ENCODE measurements at places on chromosomes 6 and 20.

- no peak for DNase-seq
Observed at GRCh38 chr6:81609736-81610135, 142.7 kb downstream of the TENT5A start.

DNA sequence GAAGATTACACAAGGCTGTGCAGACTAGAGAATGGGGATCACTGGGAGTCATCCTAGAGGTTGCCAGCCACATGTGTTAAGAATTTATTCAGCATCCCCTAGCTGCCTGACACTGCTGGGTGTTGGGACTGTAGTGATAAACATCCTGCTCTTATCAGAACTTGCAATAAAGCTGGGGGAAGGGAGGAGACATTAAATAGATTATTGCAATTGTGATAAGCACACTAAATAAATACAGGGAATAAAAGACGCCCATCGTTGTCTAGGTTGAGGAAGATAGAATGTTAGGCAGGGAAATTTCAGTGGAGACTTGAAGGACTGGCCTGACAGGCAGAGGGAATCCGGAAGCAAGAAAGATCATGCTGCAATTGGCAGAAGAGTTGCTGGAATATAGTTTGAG, 33.2 kb upstream of the TRAM2 start:
- no peak for DNase-seq

DNA sequence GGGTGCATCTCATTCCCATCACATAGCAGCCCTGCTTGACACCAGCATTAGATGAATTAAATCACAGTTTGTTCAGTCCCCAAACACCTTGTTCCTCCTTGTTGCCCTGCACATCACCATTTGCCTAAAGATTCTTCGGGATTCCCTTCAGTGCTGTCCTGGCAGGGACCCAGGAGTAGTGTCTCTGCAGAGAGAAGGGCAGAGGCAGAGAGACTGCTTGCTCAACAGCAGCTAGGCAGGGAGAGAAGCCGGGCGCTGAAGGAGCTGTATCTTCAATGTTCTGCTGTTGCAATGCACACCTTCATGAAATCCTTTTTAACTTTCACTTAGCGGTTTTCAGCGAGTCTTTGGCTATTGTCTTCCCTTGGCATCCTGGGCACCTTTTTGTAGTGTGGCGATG, 362.9 kb downstream of the FARS2 start:
- DNase-seq = no peak

GRCh38 chr20:8587810-8588209, 455.7 kb downstream of the PLCB1 start:
- DNase-seq = no peak

DNA sequence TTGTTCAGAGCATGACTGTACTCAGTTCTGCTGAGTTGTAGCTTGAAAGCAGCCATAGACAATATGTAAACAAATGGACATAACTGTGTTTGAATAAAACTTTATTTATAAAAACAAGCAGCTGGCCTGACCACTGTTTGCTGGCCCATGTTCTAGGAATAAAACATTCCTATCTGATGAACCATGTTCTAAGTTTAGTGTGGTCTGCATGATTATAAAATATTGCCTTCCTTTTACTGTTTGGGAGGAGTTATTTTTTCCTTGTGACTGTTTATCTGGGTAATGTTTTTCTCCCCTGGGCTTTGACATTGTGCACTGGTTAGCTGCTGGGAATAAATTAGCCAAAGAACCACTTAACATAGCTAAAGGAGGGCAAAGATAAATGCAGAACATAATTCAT, 55.1 kb downstream of the CDS2 start:
- DNase-seq = no peak

DNA sequence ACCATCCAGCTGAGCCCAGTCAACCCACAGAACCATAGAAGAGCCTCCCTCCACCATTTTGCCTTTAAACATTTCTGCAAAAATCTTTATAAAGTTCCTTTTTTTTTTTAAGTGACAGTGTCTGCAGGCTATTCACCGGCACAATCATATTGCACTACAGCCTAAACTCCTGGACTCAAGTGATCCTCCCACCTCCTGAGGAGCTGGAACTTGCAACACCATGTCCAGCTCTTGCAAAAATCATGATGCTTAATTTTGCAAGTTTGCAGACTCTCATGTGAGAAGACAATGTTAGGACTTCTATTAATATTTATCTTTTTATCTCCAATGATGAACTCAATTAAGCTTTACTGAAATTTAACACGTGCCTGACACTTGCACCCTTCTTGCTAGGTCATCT, 88.8 kb downstream of the INSM1 start:
- DNase-seq = no peak
